ENCODE measurements at places on chromosomes 4 and X.

GRCh38 chr4:123230061-123230460 lies 166.5 kb upstream of the SPRY1 start:
- DNase-seq = no peak

DNA sequence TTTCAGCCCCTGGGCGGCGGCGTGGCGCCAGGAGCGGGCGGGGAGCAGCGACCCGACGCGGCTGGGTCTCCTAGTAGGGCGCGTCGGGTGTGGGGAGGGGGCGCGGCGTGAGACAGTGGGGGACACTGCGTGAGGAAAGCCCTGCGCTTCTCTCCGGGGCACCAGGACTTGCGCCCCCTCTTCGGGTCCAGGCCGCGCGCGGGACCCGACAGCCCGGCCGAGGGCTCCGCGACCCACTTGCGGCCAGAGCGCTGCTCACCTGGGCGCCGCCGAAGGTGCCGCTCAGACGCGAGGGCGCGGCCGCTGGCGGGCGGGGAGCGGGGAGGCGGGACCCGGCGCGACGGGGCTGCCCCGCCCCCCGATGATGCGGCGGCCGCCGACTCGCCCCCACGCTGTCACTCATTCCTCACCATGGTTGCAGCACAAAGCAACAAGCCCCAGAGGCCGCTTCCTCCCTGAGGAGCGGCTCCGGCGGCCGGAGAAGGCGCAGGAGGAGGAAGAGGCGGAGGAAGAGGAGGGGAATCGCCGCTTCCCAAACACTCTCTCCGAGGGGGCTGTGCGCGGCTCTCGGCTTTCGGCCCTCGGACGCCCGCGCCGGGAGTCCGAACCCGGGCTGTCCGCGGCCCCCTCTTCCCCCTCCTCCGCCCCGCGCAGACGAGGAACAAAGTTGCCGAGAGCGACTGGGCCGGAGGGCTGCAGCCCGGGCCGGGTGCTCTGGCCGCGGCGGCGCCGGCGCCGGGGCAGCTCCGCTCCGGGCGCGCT lies at the start of gene RAPGEF2:
Gene RAPGEF2, plus strand, starts transcription at position 458 of the 762 bp plus-strand sequence. CDS start 1,084 bp downstream, outside the sequence.
- DNase-seq = peak; percentile 88

DNA sequence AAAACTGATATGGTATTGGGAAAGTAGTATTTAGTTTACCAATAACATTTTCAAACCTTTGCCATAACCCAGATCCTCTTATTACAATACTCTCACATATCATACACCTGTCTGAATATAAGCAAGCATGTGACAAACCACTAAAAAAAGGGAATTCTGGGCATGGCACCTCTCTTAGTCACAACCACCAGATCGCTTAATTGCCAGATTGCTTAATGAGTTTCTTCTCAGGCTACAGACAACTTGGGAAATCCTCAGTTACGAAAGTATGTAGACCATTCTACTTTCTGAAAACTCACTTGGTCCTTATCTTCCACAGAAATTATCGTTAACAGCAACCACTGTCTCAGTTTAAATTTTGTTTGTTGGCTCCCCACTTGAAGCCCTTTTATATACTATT lies 2.1 kb downstream of the NAF1 start:
- DNase-seq = no peak

DNA sequence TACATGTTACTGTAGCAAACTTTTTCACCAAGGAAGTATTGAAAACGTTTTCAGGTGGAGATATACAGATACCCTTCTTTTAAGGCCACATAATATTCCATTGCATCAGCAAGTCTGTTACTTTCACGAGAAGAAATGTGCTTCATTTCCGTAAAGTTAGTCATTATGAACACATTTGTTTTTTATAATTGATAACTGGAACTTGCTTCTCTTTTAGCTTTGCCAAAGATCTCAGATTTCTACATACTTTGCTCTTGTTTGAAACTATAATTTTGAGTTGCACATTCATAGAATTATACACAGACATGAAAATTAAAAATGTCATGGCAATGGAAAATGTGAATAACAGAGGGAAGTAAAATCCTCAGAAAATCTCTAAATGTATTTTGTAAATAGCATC lies 128.7 kb upstream of the GIMD1 start:
- no peak for DNase-seq

DNA sequence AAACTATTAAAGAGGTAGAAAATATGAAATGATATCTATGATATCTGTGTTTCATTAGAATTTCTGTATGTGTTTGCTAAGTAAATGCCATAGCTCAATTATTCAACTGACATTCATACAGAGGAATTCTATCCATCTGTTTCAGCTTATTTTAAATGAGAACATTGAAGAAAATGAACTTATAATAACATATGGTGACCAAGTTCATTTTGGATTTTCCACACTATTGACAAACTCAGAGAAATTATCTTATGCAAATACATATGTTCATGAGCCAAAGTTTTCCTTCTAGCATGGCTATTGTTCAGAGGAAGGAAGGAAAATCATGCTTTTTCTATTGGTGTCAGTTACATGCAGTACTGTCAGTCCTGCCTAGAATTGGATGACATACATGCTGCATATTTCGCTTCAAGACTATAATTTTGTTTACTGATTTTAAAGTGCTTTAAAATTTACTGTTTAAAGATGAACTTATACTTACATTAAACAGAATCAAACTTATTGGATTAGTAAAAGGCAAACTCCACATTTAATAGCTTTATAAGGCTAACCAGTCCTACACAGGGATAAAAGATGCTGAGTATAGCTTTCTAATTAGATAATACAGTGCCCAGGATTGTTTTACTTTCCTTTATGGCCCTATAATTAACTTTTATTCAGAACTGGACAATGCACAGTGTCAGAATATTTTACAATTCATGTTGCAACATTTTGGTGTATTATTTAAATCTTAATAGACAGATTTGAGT lies 646.2 kb downstream of the TRAM1L1 start:
- DNase-seq = peak; percentile 88

DNA sequence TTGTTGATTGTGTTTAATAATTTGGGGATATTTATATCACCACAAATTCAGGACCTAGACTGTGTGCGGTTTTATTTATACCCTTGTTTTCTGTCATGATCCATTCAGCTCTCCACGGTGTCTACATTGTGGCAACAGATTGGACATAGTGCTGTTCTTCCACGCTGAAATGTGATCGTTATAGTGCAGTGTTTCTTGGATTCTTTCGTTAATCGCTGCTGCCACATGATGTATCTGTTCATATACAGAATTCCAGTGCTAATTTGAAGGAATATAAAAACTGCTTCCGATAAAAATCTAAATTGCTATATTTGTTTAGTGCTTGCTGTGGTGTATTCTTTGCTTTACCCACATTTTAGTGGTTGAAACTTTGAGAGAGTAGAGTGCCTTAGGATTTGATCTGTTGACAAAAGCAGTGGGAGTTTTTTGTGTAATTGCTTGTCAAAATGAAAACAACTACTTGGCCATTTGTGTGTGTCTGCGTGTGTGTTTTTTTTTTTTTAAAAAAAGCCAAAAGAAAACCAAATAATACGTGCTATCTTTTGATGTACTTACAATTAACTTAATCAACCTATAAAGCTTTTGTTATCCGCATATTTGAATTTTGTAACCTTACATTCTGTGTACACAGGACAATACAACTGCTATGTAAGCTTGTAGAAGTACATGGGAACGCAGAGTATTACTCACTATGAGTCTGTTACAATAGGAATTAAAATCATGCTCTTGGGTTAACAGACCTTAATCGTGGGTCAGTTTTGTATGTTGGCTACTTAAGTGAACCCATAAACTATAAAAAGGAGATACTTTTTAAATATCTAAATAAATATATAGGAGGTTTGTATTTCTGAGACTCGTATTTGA lies 353.3 kb downstream of the ARHGAP24 start:
- peak; percentile 9 for DNase-seq

GRCh38 chr4:81466841-81467671 lies 4.7 kb downstream of the RASGEF1B start:
- DNase-seq = peak; percentile 56

DNA sequence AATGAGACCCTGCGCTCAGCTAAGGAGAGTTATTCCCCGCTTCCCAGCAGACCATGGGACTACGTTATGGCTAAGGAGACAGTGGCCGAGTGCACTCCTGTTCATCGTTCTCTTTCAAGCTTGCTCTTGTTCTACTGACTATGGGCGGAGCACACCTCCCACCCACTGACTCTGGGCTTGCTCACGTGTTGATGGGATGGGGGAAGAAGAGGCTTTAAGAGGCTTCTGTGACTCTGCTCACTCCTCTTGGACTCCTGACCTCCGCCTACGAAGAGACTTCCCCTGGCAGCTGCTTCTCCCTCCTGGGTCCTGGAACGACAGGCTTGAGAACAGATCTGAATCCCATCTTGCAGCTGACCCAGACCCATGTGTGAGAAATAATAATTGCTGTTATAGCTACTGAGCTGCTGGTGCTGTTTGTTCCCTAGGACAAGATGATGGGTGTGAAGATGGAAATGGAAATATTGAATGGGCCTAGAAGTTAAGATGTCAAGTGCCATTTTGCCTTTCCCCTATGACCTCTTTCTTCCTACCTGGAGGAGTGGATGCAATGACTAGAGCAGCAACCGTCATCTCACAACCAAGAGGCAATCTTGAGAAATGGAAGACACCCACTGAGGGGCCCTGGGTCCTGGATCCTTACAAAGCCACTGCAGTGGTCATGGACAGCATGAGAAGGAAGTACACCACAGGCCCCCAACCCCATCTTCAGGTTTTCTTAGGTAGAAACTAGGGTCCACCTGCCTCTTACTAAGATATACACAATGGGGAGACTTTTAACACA lies 38.7 kb upstream of the IRAK1 start:
- no peak for DNase-seq

DNA sequence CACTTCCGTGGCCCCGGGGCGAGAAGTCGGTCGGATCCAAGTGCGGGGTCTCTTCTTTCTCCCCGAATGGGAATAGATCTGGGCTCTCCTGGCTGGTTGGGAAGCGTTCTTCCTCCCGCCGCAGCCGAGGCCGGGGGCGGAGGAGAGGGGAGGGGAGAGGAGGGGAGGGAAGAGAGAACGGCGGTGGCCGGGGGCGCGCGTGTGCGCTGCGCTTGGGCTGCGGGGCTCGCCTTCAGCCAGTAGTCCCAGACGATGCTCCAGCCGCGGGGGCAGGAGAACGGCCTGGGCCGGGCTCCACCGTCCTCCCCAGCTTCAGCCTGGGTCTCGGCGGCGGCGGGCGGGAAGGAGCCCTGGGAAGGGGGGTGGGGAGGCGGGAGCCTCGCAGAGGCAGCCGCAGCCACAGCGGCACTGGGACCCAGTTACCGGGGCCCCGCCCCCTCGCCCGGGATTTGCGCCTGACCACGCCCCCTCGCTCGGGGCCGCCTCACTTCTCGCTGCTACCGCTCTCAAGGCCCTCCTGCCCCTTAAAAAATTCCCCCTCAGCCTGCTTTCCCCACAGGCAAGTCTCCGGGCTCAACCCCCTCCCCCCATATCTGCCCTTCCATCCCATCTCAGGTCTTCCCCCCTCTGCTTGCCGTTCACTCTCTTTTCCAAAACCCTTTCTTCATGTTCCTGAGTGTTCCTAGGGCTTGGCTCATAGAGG lies at the start of gene FGD1:
Gene FGD1, minus strand, starts transcription at position 421 of the 703 bp plus-strand sequence. CDS start 802 bp downstream, outside the sequence.
- DNase-seq = peak; percentile 56

- no peak for DNase-seq
These were observed 213.1 kb upstream of the FAT1 start for GRCh38 chr4:186936496-186937375.

DNA sequence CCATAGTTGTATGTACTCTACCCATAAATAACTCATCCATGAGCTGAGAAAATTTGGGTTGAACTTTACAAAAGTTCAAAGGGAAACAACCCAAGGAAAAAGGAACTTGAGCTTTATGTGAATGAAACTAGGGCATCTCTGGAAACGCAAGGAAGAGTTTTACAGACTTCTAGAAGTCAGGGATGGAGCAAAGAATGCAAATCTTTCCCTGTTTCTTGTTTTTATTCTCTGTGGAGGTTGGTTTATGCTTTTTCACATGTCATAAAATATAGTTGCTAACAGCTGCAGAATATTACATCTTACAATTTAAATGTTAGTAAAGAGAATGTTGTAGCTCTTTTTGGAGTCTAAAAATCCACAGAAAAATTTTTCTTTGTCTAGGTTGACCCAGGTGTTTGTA lies 754.1 kb downstream of the PCDH7 start:
- DNase-seq = no peak

DNA sequence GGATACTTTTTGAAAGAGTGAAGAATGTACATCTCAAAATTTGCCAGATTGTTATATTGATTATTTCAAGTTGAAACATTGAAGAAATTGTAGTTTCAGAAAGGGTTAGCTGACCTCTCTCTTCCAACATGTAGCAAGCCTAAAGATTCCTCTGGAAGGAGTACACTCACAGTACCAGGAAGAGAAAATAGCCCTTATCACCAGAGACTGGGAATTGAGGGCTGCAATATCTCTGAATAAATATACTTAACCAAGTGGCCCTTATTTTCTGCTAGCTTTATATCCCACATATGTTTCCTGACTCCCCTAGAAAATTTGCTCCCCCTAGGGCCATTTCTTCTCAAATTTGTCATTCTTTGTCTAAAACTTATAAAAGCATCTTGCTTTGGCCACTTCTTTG lies 332.2 kb downstream of the GASK1B start:
- DNase-seq = no peak

GRCh38 chr4:1871471-1872021 lies 353 bp downstream of the NSD2 start:
- DNase-seq = no peak

- peak; percentile 39 for DNase-seq
These were observed 510.6 kb upstream of the CNKSR2 start for GRCh38 chrX:20863649-20864048.

GRCh38 chr4:55012363-55013230 lies 112.8 kb downstream of the KDR start:
- DNase-seq = no peak

DNA sequence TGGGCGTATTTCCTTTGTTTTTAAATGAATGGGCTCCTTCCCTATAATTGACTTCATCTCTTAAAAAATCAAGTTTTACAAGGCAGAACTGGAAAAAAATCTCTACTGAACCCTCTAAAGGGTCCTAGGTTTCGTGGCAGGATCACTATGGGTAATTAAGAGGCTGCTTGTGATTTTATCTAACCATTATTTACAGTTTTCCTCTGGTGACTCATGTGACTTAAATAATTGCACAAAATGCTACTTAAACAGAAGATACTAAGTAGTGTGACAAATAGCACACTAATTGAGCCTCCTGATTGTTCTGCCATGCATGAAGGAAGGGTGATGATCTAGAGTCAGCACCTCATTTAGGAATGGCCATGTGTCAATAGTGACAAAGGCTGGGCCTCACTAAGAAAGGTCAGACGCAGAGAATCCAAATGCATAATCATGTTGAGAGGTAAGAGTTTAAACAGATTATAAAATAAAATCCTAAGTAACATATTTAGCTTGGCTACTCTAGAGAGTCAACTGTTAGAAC lies 35.5 kb downstream of the OFD1 start:
- DNase-seq = no peak

GRCh38 chrX:115560978-115561604 lies at the start of gene PLS3:
PLS3 (plus strand) TSS chrX:115561174; CDS start chrX:115610251, 49,077 bp downstream.
- DNase-seq = peak; percentile 80

GRCh38 chr4:147863808-147864472 lies 132.1 kb downstream of the ARHGAP10 start:
- DNase-seq = no peak

GRCh38 chr4:36273276-36273675 lies 8.1 kb upstream of the DTHD1 start:
- no peak for DNase-seq

- no peak for DNase-seq
These were observed 196.5 kb downstream of the ARHGAP10 start for GRCh38 chr4:147928400-147928799.
